ENCODE measurements at places on chromosomes 16 and 17.
A peak's percentile ranks its signal among the peaks of the same experiment; 100 is the strongest.

GRCh38 chr17:82389379-82389778, 17.8 kb downstream of the UTS2R start:
- no peak for DNase-seq

- no peak for DNase-seq
Observed at GRCh38 chr17:9929871-9930270, 24.8 kb upstream of the RCVRN start.

- DNase-seq = no peak
Observed at GRCh38 chr17:82815790-82816305, 24.0 kb downstream of the ZNF750 start.

- DNase-seq = no peak
Observed at GRCh38 chr17:26962255-26963162, 331.4 kb upstream of the WSB1 start.

- no peak for DNase-seq
Observed at GRCh38 chr17:82674656-82675475, 23.6 kb downstream of the RAB40B start.

GRCh38 chr17:37710344-37710886, 34.4 kb downstream of the HNF1B start:
- peak; percentile 61 for DNase-seq

- DNase-seq = no peak
Observed at GRCh38 chr17:10879190-10879836, 41.4 kb upstream of the PIRT start.

DNA sequence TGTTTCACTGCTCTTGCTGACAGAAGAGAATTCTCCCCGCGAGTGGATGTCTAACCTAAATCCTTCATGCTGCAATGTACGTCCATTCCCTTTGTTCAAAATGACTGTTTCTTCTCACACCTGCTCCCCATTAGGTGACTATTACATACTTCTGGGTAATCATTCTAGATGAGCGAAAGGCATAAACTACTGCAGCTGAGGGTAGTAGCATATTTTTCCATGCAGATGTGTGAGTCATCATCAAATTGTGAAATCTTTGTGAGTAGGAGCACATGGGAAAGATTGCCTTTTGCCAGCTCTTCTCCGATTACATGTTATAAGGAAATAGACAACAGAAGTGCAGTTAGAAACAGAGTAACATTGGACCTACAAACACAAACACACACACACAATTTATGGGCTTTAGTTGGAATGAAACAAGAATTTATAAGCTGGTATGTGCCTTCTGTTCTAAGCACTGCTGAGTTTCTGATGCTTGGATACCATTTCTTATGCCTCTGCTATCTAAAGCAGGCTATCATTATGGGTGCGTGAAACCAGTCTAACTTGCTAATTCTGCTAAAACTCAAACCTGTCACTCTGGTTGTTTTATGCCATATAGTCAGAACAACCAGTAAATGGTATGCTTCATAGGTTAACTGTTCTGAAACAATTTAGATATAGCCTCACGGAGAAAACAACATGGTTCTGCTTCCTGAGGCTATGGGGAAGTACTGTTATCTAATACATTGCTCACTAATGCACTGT, 346.9 kb upstream of the PSMD7 start:
- DNase-seq = no peak

DNA sequence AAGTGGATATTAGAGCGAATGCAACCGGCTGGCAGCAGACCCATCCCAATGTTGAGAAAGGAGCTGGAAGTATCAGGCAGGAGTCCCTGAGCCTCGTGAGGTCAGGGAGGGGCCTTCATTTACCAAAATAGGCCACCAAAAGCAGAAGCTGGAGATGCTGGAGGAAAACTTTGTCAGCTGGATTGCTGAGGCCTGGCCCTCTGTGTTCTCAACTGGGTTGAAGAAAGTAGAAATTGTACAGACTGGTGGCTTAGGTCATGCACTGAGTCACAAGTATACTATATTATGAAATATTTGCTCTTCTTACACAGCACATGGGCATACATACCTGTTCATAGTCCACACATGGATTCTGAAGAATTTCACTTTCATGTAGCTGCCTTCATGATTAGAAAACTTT, 23.2 kb upstream of the TEKT3 start:
- DNase-seq = no peak

DNA sequence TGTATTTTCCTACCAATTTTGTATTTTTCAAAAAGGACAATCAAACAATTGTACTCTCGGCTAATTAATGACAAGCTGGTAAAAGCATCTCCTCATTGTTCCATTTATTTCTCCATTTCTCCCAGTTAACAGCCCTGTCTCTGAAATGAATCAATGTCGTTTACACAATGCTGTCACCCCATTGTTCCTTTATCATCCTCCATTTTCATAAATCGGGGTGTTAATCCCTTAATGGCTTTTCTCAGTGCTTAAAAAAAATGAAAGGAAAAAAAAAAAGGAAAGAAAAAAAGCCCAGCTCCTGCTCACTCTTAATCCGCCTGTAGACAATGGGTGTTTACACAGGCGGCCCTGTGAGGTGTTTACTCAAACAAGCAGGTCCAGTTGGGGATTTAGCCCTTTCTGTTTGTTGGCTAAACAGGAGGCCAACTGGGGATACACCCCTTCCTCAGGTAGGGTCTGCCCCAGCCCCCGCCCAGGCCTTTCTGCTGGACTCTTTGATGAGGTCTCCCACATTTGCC, 86.8 kb upstream of the SALL1 start:
- DNase-seq = peak; percentile 28

DNA sequence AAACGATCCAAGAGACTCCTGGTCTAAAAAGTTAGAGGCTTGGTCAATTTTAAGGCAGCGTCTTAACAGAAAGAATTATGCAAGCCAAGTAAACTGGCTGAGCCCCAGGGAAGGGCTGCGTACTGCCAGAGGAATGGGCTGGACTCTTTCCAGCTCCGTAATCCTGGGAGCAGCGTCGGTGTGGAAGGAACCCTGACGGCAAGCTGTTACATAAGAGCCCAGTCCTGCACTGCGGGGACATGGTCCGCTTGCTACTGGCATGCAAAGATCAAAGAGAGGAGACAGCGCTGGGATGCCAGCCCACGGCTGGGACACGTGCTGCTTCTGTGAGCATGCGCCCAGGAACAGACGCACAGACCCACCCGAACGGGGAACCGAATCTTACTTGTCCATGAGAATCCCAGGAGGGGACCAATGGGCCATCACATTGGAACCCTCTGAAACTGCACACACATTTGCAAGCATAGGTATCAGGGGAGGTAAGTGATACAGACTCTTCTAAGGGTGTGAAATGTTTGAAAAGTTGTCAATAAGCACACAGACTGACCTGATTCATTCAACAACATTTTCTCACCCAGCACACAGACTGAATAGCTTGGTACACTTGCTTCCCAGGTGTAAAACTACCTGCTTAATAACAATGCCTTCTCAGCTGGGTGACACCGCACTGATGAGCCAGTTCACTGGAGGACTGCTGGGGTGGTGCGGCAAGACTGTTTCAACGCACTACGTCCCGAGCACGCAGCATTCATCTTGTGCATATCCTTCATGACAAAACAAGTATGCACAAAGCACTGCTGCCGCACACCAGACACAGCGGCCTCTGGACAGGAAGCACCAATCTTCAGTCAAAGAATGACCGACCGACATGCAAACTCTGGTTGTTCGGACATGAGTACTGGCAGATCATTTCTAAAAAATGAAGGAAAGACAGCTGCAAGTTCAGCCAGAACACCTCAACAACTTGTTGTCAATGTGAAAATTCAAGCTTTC, 94.9 kb downstream of the ANKRD11 start:
- DNase-seq = no peak

- DNase-seq = no peak
Observed at GRCh38 chr17:48192321-48192731, 84.8 kb downstream of the SNX11 start.

DNA sequence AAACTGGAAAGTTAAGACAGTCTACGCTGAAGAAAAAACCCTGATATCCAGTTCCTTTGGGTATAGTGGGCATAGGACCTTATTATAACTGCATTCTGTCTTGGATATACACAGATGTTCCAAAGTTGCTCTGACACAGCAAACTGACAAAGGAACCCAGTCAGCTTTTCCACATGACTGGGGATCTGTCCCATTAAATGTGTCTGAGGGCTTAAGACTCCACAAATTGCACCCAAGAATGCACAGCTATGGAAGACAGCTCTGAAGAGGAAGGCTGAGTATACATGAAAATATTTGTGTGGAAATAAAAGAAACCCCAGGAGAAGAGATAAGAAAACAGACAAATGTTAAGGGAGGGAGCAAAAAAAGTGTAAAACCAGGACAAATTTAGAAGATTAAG, 114.1 kb downstream of the SPAG9 start:
- no peak for DNase-seq

DNA sequence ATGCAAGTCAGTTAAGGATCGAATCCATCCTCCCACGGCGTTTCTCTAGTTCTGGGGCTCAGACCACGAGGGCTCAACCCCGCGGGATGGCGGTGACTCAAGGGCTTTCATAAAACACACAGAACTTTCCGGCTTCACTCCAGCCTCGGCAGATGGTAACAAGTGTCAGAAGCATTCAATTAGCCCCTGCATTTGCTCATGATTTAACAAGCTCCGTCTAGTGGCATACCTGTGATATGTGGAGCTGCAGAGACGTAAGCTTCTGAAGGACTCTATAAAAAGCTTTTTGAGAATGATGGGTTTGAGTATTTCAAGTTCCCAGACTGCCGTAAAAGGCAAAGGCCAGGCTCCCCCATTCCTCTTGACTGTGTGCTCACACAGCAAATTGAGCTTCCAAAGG, 91.3 kb upstream of the SEC14L1 start:
- DNase-seq = peak; percentile 77

DNA sequence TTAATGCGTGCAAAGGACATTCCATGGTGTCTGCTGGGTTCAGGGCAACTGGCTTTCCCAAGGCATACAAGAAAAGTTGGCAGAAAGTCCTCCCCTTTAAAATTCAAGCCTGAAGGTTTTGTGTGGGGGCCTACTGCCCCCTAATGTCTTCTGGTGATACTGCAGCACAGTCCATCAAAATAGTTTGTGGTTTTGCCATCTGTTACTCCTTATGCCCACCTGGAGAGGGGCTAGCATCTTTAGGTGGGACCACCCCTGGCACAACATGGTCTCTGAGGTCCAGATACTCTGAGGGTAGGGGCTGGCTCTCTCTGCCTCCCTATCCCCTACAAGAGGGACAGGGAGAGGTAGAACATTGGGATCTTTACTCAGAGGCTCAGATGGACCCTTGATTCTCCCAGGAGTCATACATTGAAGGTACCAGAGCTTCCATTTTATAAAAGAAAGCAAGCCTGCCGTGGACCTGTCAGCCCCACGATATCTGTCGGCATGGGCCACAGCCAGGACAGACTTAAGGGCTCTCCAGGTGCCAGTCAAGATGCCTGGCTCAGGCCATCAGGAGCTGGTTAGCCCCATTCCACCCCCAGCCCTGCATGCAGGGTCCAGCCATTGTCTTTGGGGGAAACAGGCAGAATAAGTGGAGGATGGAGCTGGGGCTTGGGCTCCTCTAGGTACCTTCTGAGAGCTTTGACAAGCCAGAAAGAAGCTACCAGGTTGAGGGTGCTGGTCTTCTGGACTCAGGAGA, 6.3 kb downstream of the ESRP2 start:
- peak; percentile 32 for DNase-seq

DNA sequence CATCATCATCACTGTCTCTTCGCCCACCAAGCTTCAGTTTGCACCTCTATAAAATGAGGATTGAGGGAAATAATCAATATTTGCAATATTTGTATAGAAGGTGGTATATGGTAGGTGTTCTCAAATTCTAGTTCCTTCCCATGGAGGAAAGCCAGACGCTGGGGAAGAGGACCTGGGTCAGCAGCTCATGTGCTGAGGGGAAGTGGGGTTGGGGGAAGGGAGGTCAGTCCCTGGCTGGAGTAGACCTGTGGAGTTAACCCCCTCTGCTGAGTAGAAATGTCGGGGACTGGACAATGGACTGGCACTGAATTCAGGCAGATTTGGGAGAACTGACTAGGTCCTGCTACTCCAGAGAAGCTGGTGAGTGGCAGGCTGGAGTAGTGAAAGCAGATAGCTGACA, 12.8 kb upstream of the ITGB3 start:
- DNase-seq = no peak

GRCh38 chr17:34398990-34399389, 36.0 kb upstream of the CCL1 start:
- no peak for DNase-seq

GRCh38 chr16:56163089-56163488, 28.2 kb upstream of the GNAO1 start:
- DNase-seq = no peak

DNA sequence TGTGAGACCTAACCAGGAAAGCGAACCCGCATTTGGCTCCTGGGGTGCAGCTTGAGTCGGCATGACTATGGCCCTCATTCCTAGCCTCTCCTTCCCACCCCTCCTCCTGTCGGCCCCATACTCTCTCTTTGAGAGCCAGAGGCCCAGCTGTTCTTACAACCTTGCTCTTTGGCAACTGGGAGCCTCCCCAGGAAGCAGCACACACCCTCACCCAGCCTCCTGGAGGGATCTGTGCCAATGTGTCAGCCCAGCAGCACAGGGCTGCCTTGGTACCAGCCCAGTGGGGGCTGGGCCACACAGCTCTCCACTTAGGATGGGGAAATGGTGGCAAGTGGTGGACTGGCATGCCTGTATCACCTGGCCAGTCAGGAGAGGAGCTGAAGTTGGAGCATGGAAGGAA, 70.3 kb upstream of the LGALS9 start:
- DNase-seq = no peak

GRCh38 chr17:27562777-27563455, 68.1 kb upstream of the LGALS9 start:
- DNase-seq = no peak

DNA sequence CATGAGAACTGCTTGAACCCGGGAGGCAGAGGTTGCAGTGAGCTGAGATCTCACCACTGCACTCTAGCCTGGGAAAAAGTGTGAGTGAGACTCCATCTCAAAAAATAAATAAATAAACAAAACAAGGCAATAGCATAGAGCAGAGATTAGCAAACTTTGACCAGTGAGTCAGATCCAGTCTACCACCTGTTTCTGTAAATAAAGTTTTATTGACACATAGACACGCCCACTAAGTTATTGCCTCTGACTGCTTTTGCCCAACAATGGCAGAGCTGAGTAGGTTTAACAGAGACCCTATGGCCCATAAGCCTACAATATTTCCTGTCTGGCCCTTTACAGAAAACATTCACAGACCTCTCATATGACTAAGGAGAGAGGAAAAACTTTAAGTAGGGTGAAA, 44.3 kb downstream of the XYLT1 start:
- DNase-seq = no peak

- no peak for DNase-seq
Observed at GRCh38 chr17:55152236-55152635, 112.5 kb upstream of the HLF start.

DNA sequence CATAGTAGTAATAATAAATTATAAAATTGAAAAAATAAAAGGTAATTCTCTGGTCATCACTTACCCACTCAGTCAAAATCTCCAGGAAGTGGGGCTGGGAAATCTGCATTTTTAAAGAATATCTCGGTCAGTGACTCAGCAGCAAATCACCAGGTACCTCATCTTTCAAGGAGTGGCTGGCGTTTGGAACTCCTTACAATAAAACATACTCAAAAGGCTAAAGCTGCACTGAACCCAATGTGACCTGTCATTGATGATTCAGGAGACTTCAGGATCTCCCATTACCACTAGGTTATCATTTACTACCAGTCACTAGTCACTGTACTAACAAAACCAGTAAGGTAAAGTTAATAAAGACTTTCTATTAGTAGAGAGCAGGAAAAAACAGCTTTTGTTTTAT, 21.5 kb upstream of the RFFL start:
- DNase-seq = no peak

- no peak for DNase-seq
Observed at GRCh38 chr17:2156666-2157065, 101.8 kb downstream of the HIC1 start.

Data from NCI-H1092 (cell line).